Motor neuron (in vitro differentiated cells): ENCODE measurements at places on chromosomes 3 and 15.

- no peak for ATAC-seq
Observed at GRCh38 chr15:45587863-45588170, 638 bp downstream of the BLOC1S6 start.

GRCh38 chr3:115385774-115386730 lies 237.3 kb upstream of the GAP43 start:
- peak; percentile 88 for ATAC-seq

- ATAC-seq: no peak
Observed at GRCh38 chr15:48332642-48333034, 1.4 kb downstream of the DUT start.

DNA sequence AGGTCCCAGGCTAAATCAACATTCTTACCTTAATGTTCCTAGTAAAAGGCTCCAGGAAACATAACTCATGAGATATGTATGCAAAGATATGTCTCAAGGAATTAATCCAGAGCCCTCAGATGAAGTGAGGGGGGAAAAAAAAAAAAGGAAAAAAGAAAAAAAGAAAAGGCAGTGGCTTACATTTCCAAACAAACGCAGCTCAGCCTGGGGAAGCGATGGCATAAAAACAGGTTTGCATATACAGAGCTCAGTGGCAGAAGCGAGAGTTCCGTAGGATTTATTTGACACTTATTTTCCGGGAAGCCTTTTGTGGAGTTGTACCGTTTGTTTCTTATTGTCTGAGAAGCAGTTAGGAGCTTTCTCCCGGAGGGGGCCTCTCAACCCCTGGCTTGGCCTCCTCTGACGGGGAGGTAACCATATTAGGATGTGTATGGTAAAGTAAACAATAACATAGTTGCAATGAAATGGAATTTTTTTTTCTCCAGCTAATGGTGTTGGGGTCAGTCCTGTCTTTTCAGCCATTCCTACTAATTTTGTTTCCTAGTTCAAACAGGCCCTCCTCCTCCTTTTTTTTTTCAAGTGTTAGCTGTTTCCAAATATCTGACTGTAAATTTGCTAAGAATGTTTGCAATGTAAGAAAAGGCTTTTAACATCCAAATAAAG lies 338.6 kb downstream of the FOXP1 start:
- ATAC-seq: peak; percentile 74

DNA sequence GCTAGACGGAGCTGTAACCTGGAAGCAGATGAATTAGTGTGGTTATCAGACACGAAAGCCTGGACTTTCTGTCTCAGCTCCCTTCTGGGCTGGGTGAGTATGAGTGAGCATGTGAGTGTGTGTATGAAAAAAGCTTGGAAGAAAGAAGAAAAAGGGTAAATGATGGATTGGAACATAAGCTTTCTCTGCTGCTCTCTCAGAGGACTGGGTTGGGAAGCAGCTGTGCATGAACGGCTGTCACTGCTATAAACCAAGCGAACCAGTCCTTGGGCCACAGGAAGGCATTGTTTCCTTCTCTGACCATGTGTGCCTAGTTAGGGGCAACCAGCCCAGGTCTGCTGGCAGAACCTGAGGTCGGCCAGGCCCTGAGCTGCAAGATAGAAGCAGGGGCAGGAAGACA lies 37.0 kb downstream of the UMPS start:
- no peak for ATAC-seq

- ATAC-seq: no peak
Observed at GRCh38 chr3:150743508-150743907, 19.5 kb downstream of the SIAH2 start.

DNA sequence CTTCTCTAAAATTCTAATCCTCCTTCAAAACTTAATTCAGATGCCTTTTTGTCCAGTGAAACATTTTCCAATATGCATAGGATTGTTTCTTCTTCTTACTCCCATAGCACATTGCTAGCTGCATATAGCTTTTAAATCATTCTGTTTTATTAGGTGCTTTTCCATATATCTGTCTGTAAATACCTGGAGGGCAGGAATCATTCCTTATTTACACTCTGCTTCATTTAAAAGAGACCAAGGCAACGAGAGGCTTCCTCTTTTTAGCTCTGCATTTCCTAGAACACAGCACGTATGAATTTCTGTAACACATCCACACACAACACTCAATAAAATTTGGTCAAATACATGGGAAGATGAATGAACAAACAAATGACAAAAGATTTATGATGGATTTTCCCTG lies 43.5 kb upstream of the KPNA4 start:
- ATAC-seq: peak; percentile 92

GRCh38 chr3:189787632-189788031 lies 156.4 kb downstream of the TP63 start:
- ATAC-seq: no peak

DNA sequence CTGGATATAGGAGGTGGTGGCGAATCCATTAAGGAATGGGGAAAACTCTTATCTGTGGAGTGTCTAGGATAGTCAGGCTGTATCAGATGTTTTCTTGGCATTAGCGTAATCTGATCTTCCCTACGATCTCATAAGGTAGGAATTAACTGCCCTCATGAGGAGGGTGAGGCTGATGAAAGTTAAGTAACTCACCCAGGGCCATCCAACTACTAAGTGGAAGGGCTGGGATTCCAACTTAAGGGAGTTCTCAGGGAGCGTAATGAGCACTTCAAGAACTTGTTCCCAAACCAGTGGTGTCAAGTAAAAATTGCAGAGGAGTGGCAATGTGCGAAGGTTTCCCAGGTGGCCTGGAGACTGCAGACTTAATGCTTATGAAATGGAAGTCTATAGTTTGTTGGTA lies 55.9 kb upstream of the OSBPL11 start:
- no peak for ATAC-seq

DNA sequence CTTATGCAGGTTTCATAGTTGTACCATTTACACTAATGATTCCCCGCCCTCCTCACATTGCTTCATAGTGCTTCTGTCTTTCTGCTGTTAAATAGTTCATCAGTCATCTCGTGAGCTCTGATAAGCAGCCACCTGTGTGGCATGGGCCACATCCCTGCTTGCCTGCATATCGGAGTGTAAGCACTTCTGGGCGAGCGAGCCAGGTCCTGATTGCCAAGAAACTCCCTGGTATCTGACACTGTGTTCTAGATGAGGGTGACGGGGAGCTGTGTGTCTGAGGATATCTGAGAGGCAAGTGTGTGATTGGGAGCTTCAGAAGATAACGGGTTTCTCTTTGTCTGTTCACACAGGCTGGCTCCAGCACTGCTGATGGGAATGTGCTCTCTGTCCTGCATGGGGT lies 130.6 kb downstream of the LRIG1 start:
- no peak for ATAC-seq

GRCh38 chr15:63191895-63192618 lies 2.7 kb downstream of the RAB8B start:
- ATAC-seq: no peak

DNA sequence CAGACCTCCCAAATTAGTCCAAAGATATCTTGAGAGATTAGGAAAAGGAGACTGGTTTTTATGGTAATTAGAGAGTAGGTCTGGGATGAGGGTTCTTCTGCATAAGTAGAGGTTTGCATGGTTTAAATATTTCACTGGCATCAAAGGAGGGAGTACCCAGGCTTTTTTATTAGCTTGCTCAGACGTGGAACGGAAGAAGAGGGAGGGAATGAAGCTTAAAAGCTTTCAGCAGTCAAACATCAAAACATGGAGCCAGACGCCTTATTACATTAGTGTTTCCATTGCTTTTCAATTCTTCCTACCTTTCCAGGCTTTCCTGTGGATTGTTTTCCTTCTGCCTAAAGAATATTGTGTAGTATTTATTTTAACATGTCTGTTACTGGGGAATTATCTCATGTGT lies 342.1 kb upstream of the SOX2 start:
- no peak for ATAC-seq

DNA sequence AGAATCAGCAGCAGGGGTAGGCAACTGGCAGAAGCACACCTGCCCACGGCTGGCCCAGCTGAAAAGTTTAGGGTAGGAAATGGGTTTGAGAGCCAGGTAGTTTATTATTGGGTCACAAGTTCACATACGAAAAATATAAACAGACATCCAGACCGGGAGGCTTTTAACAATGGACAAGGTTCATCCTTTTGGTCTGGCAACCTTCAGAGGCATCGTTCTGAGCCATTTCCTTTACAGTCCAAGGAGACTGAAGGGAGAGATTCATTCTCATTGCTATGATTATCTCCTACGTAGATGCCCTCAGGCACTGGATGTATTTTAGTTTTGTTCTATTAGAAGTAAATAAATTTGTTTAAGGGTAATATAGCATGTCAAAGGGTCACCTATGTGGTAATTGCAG lies 248.0 kb upstream of the THBS1 start:
- ATAC-seq: no peak

DNA sequence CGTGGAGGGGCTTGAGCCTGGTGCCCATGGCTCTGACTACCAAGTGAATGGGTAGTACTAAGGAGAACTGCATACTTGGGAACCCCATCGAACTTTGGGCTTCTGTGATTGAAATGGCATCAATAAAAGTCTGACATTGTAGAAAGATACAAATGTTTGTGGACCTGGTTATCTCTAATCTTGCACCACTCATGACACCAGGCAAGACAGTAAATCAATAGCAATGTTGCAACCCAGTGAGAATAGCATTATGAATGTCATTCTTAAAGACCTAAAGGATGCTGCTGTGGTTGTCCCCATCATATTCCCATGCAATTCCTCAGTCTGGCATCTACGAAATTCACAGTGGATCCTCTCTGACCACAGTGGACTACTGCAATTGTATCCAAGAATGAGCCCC lies 233.6 kb upstream of the LYSMD4 start:
- ATAC-seq: no peak

DNA sequence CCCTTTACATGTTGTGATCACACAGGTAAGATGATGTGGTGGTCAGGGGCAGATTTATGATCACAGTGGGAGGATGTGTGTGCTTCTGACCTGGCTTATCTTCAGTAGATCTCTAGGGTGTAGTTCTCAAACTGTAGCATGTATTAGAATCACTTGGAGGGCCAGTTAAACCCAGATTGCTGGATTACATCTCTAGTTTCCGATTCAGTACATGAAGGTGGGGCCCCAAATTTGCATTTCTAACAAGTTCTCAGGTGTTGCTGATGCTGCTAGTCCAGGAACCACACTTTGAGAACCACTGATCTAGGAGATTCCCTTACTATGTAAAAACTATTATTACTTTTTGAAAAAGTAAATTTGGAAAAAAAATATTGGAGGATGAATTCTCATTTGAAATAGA lies 199.3 kb upstream of the GOLIM4 start:
- no peak for ATAC-seq

- ATAC-seq: no peak
Observed at GRCh38 chr15:27813139-27813538, 286.0 kb downstream of the OCA2 start.

- ATAC-seq: no peak
Observed at GRCh38 chr15:87860743-87861142, 395.8 kb downstream of the NTRK3 start.

GRCh38 chr15:66937588-66937987 lies 127.8 kb upstream of the SMAD3 start:
- no peak for ATAC-seq

- peak; percentile 94 for ATAC-seq
Observed at GRCh38 chr3:95586754-95587153, 1227.6 kb upstream of the EPHA6 start.

DNA sequence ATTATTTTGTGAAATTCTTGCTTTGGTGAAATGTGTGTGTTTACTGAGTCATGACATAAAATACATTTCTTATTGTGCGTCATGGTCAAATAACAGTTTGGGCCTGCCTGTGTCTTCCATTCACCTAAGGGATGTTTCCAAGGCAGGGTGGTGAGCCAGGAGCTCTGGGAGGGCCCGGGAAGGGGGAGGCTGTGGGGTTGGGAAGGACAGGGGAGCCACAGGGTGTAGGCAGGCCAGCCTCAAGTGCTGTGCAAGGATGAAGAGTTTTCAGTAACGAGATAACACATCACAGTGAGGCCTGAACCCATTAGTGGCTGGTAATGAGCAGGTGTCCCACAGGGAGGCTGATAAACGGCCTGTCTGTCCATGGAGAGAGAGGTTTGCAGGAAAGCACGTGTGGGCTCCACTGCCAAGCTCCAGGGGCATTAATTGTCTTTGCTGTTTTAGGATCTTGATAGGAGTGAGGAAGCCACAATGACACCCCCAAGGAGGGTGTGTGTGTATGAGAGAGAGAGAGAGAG lies 35.6 kb upstream of the SEC13 start:
- ATAC-seq: no peak

DNA sequence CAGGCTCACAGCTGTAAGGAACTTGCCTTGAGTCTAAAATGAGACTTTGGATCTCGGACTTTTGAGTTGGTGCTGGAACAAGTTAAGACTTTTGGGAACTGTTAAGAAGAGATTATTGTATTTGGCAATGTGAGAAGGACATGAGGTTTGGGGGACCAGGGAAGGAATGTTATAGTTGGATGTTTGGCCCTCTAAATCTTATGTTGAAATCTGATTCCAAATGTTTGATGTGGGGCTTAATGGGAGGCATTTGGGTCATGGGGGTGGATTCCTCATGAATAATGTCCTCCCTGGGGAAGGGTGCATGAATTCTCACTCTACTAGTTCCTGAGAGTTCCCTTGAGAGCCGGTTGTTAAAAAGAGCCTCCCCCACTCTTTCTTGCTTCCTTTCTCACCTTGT lies 18.5 kb upstream of the CHCHD6 start:
- no peak for ATAC-seq
